ENCODE measurements at places on chromosomes 2 and 18. TPM values are rescaled to one million over a fixed set of nuclear protein-coding genes. Genes with fewer than 3 reads are reported as not detected.
A peak's percentile ranks its signal among the peaks of the same experiment; 100 is the strongest.

NT5DC4 gene
- total RNA-seq = not detected

GRCh38 chr2:179170901-179171300 lies 93.7 kb downstream of the SESTD1 start:
- DNase-seq = no peak

- DNase-seq = peak; percentile 25
These were observed 358.4 kb upstream of the NRP2 start for GRCh38 chr2:205323929-205324328.

- DNase-seq = no peak
These were observed 38.3 kb downstream of the SFXN5 start for GRCh38 chr2:73033142-73033765.

GAREM1 gene
- 21.4 TPM for total RNA-seq

SKOR2 gene
- total RNA-seq = not detected

- DNase-seq = no peak
These were observed 110.5 kb upstream of the MCFD2 start for GRCh38 chr2:47025969-47026610.

- DNase-seq = no peak
These were observed 22.9 kb downstream of the DOK1 start for GRCh38 chr2:74577448-74577847.

LRRC30 gene
- not detected for total RNA-seq

GRCh38 chr18:13138420-13139139 lies 80.0 kb upstream of the LDLRAD4 start:
- no peak for DNase-seq

FZD7 gene
- total RNA-seq = 1.1 TPM

- peak; percentile 74 for DNase-seq
These were observed 45.2 kb upstream of the GLS start for GRCh38 chr2:190835303-190835930.

DNA sequence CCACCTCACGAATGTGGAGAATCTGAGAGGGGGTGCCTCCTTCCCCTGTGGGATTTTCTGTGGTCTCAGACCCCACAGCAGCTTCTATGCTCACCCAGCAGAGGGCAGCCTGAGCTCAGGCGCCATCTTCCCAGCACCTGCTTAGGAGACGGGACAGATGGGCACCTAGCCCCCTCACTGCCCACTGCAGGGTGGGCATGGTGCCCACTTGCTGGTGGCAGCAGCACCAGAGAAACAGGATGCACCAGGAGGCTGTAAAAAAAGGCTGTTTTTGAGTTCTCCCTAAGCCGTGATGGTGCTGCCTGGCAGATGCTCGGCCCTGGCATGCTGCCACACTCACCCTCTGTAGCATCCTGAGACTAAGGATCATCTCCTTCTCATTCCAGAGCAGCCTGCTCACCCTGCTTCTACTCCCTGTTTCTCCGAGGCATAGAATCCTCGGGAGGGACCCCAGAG lies 19.1 kb upstream of the SLC20A1 start:
- peak; percentile 73 for DNase-seq

DNA sequence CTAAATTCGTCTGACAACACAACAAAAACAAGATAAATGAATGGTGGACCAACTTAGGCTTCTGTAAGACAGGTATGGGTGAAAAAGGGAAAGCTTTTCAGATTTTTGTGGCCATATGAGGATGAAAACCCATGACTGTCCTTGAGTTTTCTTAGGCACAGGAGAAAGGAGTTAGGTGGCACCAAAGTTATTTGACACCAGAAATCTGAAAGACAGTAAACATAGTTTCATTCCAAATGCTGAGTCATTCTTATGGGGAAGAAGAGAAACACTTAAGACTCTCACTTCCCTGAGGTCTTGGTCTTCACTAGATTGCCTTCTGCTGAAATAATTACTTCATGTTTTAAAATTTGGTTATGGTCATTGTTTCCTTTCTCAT lies 5.2 kb upstream of the GPD2 start:
- peak; percentile 74 for DNase-seq

SCN1A gene
- not detected for total RNA-seq

FAM117B gene
- 2.4 TPM for total RNA-seq

DNA sequence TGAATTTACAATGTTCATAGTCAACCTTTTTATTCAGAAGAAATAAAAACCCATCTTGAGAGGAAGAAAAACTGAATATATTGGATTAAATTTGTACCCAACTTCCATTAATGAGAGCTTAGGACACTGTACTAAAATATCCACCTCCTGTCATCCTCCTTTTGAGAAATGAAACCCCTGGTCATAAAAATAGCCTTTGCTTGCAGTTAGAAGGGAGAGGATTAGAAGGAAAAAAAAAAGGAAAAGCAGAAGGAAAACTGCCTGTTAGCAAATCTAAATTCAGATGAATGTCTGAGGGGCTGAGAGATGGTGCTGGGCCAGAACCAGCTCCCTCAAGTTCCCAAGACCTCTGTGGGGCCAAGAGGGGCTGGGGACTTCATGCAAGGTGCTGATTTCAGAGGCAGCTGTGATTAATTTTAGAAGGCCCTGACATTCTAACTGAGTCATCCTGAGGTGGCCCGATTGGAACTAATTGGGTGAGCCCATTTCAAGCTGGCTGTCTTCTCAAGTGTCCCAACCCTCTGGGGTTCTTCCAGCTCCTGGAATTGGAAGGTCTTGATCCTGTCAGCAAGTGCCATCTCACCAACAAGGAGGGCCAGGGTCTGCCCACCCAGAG lies 38.4 kb upstream of the BIN1 start:
- peak; percentile 31 for DNase-seq

DNA sequence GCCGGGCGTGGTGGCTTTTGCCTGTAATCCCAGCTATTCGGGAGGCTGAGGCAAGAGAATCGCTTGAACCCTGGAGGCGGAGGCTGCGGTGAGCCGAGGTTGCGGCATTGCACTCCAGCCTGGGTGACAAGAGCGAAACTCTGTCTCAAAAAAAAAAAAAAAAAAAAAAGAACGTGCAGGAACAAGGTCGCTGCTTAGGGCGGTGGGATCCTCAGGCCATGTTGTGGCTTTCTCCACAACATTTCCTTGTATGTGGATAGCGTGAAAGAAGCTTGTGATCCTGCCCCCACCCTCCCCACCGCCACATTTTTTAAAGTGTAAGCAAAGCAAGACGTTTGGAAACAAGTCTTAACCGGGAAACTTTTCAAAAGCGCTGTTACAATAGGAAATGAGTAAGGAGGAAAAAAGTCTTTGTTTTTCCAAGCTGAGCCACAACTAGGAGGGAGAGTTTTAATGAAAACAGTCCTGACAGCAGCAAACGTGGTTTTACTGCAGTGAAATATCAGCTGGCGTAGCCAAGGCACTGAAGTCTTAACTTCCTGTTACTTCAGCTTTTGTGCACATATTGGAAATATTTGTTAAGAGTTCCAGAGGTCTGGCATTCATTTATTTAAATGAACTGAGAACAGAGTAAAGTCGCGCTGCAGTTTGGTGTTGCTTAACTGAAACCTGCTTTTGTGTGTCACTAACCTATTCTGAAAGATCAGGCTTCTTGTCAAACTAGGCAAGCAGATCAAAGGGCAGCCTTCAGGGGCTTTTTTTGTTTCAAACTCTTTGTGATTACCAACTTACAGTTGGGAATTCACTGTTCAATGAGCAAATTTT lies 3.8 kb downstream of the TGIF1 start:
- DNase-seq = peak; percentile 91

NPAS2 gene
- 16.4 TPM for total RNA-seq

MAP2 gene
- total RNA-seq = 16.2 TPM

GRCh38 chr2:42979416-42979869 lies 187.1 kb upstream of the HAAO start:
- DNase-seq = no peak

DNA sequence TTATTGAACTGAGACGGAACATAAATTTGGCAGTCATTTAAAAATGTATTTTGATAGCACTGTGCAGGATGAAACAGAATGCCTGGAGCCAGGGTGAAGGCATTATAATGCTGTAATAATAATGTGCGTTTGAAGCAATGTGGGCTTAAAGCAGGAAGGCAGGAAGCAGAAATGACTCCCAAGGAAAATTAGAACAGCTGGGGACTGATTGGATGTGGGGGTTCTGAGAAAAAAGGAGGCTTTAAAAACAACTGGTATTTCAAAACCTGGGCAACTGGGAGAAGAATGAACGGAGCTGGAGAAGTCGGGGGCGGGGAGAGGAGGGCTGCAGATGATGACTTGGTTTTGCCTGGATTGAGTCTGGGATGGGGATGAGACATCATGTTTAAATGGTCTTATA lies 12.6 kb downstream of the FAM124B start:
- no peak for DNase-seq

GRCh38 chr2:46179037-46179621 lies 118.1 kb upstream of the EPAS1 start:
- no peak for DNase-seq

KATNAL2 gene
- 2.1 TPM for total RNA-seq

- DNase-seq = peak; percentile 49
These were observed 84.9 kb downstream of the BCL11A start for GRCh38 chr2:60468382-60469085.

- DNase-seq = no peak
These were observed 27.2 kb downstream of the TMEM177 start for GRCh38 chr2:119706221-119706620.

ARHGAP15 gene
- not detected for total RNA-seq

- DNase-seq = peak; percentile 93
These were observed 62.0 kb upstream of the SLC35F5 start for GRCh38 chr2:113818382-113818951.

DNA sequence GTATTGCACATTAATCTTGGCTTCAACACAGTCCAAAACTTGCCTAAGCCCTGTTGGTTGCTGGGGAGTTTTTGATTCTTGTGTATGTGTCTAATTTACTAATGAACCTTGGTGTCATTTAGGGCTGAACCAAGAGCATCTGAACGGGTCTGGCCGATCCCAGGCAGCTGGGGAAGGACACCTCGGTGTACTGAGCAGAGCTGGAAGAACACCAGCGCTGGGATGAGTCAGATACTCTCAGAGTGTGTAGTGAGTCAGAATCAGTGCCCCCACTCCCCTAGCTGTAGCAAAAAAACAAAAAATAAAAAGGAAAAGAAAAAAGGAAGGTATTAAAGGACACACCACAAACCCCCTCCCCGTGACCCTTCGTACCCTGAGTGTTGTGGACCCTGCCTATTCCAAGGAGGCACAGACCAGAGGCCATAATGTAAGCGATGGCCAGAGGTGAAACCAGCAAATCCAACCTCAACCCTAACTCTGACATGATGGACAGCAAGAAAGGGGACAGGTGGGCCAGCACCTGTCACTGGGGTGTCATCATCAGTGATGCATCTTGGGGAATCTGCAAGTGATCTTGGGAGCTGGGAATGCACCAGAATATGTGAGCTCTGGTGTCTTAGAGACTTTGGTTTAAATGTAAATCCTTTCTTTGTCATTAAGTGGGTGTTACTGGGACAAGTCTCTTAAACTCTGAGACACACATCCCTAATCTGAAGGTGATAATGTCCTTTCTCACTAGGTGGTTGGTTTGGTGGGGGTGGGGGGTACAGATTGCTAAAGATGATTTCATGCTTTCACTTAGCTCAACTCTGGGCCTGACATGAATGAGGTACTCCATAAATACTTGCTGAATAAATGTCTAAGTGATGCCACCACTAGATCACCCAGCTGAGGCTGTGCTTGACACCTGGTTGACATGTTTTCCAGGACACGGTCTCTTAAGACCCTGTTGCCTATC lies 34.2 kb upstream of the NCOA1 start:
- peak; percentile 84 for DNase-seq

DNA sequence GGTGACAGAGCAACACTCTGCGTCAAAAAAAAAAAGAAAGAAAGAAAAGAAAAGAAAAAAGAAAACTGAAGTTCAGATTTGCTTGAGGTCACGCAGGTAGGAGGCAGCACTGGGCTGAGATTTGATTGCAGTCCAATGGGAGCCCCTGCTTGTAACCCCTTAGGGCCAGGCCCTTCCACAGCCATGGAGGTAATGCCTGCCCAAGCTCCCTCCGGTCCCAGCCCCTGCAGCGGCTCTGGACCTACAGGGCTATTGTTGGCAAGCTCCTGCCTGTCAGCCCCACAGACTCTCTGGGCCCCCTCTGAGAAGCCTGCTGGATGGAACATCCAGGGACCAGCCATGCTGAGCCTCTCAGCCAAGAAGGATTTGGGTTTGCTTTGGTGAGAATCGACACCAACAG lies 12.2 kb downstream of the ZFP36L2 start:
- DNase-seq = no peak

ZNF2 gene
- total RNA-seq = 4.1 TPM

DNA sequence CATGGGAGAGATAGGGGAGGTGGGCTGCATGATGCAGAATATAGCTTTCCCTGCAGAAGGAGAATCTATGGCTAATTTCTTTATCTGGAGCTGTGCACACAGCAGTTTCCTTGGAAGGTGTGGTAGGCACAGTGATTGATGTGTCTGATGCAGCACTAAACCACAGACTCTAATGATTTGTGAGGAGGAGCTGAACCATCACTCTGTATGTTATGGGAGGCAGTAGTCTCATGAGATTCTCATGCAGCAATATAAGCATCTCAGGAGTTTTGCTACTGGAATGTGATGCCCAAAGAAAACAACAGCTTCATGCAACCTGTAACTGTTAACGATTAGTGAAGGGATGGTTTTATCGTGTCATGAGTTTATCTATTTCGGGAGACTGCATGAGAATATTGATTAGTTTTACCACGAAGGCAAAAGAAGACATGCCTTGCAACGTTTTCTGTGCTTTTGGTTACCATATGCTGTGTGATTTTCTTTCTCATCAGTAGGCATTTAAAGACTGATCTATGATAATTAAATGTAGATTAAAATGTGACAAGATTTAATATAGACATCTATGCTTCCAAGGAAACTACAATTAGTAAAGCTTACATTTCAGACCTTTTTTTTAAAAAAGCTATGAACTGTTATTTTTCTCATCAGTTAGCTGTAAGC lies 286.8 kb downstream of the ARL6IP6 start:
- no peak for DNase-seq

COL4A3 gene
- total RNA-seq = 0.49 TPM

DNA sequence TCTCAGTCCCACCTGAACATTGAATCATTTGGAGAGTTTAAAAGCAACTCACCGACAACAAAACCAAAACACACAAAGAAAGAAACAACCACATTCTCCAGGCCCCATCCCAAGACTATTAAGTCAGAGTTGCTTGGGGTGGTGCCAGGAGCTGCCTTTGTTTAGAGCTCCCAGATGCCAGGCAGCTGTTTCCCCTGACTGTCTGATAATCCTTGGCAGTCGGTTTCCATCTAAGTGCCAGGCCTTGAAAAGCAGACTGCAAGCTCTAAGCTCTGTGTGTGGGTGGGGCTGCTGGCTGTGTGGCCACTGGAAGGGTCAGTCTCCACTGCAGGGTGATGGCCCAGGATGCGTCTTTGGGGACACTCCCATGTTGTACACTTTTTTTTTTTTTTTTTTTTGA lies 255.3 kb upstream of the AGAP1 start:
- DNase-seq = peak; percentile 56

DTNA gene
- total RNA-seq = not detected

DNA sequence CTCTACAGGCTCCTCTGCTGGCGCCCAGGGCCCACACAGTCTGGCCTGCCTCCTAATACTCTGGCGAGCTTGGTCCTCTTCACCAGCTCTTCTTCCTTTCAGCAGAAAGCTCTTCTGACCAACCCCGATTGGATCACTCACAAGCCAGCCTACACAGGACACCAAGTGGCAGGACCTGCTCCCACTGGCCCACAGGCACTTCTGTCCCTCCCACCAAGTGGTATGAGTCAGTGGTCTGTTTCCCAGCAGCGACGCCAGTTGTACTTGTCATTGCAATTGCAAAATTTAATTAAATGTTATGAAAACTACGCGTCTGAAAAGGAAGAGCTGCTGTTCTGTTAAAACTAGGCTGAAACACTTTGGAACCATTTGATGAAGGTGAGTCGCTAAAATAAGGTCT lies 46.7 kb downstream of the NDUFA10 start:
- peak; percentile 89 for DNase-seq

GRCh38 chr2:8574196-8575037 lies 107.4 kb upstream of the ID2 start:
- DNase-seq = peak; percentile 18

Measured in MCF 10A (cell line).